COR-L47 (cell line): ENCODE measurements at places on chromosomes 2 and 18.

- no peak for DNase-seq
Measured at GRCh38 chr2:66601624-66602023, 166.7 kb downstream of the MEIS1 start.

- no peak for DNase-seq
Measured at GRCh38 chr2:133589456-133589855, 21.2 kb upstream of the NCKAP5 start.

- no peak for DNase-seq
Measured at GRCh38 chr18:9835113-9835755, 50.5 kb upstream of the TXNDC2 start.

- DNase-seq: no peak
Measured at GRCh38 chr2:239466061-239466754, 65.4 kb upstream of the HDAC4 start.

- no peak for DNase-seq
Measured at GRCh38 chr2:109472974-109473373, 140.8 kb downstream of the SEPTIN10 start.

DNA sequence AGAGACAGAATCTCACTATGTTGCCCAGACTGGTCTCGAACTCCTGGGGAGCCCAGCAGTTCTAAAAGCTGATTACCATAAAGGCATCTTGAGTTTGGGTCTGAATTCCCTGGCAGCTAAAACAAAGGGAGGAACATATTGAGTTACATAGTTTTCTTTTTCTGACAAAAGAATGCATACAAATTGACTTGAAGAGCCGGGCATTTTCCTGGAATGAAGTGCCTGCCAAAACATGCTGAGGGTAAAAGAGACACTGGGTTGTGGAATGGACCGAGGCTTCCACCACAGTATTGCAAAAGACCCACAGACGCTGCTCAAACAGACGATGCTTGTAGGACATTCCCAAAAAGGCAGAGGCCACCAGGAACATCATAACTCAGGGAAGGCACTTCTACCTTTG, 35.1 kb upstream of the ROCK2 start:
- no peak for DNase-seq

DNA sequence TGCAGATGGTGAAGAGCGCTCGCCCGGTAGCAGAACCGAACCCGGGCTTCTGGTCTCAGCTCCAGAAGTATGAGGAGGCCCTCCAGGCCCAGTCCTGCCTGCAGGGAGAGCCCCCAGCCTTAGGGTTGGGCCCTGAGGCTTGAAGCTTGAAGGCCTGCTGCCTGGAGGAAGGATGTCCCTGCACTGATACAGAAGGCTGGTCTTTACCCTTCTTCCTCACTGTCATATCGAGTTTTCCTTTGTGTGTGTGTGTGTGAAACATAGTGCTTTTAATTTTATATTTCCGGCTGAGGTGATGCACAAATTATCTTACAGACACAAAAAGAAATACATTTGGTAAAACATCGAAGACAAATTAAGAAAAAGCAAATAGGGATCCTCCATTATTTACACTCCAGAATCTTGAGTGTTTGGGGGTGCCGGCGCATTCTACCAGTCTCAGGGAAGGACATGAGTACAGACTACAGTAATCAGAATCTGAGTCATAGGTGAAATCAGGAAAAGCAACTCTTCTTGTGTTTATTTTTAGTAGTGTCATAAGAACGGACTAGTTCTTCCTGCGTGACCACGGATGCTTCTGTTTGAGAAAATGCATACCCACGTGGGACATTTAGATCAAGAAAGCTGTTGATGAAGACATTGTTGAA, 1.3 kb downstream of the DUSP28 start:
- DNase-seq: no peak

DNA sequence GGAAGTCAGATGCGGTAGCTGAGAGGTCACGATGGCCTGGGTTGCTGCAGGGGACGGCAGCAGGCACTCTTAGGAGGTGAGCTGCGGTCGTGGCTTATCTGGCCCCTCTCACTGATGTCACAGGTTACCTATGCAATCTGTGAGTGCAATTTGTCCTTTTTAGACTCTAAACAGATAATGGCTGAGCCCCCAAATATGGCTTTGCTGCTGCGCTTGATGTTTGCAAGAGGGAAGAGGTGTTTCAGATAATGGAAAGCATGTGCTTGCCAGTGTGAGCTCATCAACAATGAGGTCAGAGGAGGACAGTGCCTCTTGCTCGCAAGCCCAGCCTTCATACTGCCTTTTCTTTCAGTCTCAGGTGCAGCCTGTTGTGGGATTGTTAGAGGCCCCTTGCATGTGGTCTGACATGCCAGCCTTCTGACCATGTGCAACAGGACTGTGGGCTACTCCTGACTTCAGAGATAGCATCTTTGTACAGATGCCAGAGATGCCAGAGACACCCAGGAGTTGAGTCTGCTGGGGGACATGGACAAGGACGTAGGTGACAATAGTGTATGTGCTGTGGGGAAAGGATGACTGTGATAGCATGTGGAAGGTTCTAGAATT, 151.3 kb downstream of the TANC1 start:
- no peak for DNase-seq

- no peak for DNase-seq
Measured at GRCh38 chr18:9688036-9688741, 19.9 kb upstream of the RAB31 start.

DNA sequence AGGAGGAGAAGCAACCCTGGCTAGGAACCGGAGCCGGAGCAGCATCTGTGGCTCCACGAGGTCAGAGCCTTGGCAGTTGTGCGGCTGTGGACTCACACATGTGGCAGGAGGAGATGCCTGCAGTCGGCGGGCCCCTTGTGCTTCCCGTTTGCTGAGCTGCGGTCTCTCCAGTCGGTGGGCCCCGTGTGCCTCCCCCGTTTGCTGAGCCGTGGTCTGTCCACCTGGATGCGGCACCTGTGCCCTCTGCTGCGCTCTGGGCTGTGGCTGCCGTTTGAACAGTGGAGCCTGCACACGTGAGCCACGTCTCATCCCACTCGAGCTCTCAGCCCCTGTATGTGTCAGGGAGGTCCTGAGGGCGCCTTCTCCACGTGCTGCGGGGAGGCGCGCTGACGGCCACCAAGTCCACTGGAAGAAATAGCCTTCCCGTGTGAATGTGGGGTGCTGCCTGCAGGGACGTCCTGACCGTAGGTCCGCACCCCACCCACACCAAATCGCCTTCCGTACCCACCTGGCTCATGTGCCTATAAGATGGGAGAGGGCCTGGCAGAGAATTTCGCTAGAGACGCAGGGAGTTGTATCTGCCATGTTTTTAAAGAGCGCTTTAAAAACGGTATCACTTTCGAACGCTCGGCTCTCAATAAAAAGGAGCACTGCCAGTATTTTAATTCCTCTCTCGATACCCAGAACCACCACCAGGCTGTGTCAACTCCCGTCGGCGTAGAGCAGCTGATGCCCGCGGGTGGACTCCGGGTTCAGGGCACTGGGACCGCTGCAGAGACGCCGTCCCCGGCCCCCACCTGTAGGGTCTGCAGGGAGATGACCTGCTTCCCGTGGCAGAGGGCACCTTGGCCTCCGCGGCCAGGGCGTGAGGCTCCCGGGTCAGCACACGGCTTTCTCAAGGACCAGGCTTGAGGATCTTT, 117.0 kb downstream of the NFATC1 start:
- DNase-seq: no peak

- no peak for DNase-seq
Measured at GRCh38 chr2:233089851-233090250, 29.7 kb downstream of the INPP5D start.

- DNase-seq: no peak
Measured at GRCh38 chr18:41858761-41859555, 96.1 kb upstream of the PIK3C3 start.

DNA sequence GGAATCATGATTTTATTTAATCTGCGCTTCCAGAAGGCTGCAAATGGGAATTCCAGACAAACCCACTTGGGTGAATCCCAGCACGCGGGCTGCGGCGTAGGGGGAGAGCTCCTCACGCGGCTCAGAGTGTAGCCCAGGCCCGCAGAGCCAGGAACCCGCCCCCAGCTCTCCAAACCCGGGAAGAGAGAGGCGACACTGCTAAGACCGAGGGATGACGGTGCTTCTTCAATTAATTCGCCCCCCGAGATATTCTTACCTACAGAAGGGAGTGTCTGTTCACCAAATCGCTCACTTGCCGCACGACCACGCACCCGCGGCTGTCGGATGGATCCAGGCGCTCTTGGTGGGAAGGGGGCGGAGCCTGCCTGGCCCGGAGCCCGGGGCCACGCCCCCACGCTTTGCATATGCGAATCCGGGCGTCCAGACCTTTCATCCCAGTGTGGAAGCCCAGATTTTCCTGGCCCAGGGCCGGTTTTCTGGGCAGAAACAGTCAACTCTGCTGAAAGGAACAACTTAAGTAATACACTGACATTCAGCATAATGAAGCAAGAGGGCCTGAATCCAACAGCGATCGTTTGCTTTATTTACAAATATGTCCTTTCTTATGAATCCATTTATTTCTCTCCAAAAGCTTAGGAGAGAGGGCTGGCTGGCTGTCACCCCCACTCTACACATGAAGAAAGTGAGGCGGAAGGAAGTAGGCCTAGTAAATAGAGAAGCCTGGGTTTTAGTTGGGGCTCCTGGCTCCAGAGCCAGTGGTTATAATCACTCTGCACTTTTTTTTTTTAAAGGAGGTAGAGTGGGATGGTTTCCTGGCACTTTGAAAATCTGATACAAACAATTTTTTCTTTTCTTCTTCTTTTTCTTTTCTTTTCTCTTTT, at the start of gene SLC19A3:
TSS of gene SLC19A3 (minus strand) at position 342 of the 881 bp plus-strand sequence. CDS start 15,710 bp downstream, outside the sequence.
- peak; percentile 8 for DNase-seq

DNA sequence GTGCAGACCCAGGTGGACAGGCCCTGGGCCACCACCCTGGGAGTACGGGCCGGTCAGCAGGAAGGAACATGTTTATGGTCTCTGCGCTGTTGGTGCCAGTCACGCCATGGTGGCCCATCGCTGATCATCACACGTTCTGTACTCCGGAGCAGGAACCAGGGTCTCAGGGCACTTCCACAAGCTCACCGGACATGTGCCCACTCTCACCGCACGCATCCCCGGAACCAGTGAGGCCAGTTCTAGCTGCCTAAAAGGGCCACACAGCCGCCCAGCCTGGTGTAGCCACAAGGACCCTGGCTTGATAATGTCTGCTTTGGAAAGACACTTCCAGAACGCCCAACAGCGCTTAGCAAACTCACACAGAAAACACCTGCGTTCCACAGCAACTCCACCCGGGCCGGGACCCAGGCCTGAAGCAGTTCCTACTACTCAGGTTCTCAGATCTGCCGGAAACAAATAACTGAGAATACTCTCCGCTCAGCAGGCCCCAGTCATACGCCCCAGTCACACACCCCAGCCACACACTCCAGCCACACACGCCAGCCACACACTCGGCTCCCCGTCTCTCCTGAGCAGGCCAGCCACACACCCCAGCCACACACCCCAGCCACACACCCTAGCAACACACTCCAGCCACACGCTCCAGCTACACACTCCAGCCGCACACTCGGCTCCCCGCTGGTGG, 123.3 kb downstream of the HDAC4 start:
- DNase-seq: no peak

GRCh38 chr18:51946946-51947345, 393.1 kb upstream of the DCC start:
- DNase-seq: no peak

DNA sequence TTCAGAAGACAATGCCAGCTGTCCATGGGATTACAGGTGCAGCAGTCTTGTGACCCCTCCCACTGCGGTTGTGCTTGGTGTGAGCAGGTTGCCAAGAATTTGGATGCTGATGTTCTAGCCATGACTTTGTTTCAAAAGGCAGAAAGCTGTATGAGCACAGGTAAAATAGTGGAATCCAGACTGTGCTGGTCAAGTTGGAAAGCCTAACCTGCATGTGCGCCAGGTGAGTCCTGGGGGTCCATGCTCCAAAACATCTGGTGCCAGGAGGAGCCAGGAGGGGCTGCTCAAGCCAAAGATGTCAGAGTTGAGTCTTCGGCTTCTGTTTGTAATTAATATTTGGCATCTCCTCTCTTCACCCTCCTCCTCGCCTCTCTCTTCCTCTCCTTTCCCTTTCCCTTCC, 330.1 kb downstream of the MYCN start:
- no peak for DNase-seq

DNA sequence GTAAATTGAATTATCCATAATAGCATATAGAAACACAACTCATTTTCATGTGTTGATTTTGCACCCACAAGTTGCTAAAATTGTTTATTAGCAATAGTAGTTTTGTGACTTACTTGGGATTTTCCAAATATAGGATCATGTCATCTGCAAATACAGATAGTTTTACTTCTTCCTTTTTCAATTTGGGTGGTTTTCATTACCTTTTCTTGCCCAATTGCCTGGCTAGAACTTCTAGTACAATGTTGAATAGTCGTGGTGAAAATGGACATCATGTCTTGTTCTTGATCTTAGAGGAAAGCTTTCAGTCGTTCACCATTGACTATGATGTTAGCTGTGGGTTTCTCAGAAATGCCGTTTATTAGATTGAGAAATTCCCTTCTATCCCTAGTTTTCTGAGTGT, 60.2 kb upstream of the TCF7L1 start:
- DNase-seq: no peak

DNA sequence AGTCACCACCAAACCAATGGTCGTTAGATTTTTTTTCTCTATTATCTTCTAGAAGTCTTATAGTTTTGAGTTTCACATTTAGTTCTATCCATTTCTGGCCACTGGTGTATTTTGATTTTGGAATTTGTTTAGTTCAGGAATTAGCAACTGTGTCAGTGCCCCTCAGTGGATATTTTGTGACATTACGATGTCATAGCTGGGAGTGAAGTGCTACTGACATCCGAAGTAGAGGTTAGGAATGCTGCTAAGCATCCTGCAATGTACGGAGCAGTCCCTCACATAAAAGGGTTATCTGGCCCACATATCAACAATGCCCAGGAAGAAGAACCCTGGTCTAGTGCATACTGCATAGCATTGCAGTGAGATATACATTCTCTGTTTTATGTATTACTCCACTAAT, 157.4 kb upstream of the RGPD4 start:
- peak; percentile 58 for DNase-seq

- no peak for DNase-seq
Measured at GRCh38 chr18:66011916-66012315, 261.1 kb downstream of the CDH7 start.

GRCh38 chr2:110677080-110677479, 783 bp downstream of the BUB1 start:
- no peak for DNase-seq

GRCh38 chr2:224284134-224284946, 117.6 kb downstream of the FAM124B start:
- DNase-seq: peak; percentile 20

DNA sequence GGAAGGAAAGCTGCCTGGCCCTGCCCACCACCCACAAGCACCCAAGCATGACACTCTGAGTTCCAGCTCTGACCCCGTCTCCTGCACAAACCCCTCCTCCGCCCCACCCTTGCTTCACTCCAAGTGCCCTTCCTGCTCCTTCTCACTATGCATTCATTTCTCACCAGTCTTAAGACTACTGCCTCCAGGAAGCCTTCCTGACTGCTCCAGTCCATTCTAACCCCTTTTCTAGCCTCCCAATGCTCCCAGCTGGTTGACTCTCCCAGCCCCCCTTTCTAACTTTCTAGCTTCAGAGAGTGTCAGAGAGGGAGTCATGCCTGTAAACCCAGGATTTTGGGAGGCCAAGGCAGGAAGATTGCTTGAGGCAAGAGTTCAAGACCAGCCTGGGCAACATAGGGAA, 8.2 kb upstream of the NAGK start:
- no peak for DNase-seq
